ENCODE measurements at places on chromosomes 7 and 10. TPM values are rescaled to one million over a fixed set of nuclear protein-coding genes. Genes with fewer than 3 reads are reported as not detected.

The MACC1 gene
- total RNA-seq, result 0.86 TPM

The PLEKHA1 gene
- total RNA-seq, result 16.8 TPM

The ATP6V0A4 gene
- not detected for total RNA-seq

The SPDYE8 gene
- not detected for total RNA-seq

GRCh38 chr10:3398825-3399646, 226.5 kb upstream of the PITRM1 start:
- no peak for DNase-seq

DNA sequence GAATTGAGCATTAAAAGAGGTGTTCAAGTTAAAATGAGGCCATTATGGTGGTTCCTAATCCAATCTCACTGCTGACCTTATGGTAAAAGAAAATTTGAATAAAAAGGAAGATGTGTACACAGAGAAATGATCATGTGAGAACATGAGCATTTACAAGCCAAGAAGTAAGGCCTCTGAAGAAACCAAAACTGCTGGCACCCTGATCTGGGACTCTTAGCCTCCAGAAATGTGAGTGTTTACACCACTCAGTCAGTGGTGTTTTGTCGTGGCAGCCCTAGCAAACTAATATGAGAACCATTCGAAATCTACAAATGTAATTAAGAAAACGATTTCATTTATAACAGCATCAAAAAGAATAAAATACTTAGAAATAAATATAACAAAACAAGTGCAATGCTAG, 6.8 kb upstream of the PLXDC2 start:
- DNase-seq, result no peak

DNA sequence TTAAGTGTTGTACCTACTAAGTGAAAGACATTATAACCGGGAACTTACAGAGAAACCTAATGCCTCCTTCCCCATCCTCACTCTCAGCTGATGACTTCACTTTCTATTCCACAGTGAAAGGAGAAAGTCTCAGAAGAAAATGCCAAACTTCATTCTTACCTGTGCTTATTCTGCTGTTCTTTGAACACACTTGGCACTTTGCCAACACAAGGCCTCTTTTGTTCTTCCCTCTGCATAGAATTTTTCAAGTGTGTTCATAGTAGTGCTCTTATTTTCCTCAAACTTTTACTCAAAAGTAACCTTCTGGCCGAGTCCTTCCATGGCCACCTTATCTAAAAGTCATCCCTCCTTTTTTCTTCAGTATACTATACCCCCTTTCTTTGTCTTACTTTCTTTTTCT, 59.4 kb upstream of the ETV1 start:
- no peak for DNase-seq

DNA sequence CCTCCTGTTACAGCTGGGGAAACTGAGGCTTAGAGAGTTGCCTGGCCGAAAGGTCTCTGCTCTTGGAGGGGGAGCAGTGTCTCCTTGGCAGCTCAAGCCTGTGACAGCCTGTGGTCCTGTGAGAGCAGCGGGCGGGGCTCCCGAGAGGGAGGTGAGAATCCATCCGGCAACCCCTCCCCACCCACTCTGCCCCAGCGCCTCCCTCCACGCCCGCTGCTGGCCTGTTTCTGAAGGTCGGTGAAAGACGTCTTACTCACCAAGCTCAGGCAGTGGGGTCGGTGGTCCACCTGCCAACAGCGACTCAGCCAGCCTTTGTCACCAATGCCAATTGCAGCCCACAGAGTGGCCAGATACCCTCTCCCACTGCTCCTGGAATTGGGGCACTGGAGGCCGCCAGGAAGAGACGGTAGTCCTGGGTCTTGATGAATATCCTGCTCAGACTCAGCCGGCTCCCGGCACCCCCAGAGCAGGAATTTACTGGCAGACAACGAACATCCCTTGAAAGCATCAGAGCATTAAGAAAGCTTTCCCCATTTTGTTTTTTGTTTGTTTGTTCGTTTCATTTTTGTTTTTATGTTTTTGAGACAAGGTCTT, 7.4 kb upstream of the TTYH3 start:
- no peak for DNase-seq

DNA sequence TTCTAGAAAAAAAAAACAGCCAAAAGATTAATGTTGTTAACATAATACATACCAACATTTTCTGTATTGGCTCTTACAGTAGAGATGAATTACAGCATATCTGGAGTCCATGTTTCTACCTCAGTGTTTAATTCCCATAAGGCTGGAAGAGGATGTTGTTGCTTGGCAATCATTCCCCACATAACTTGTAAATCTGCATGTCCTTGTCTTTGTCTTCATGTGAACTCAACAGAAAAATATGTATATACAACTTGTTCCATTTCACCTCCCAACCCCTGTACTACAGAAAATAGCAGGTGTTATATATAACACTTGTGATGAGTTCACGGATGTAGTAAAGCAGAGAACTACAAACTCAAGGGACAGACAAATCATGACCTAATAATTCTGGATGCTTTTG, 160.9 kb upstream of the SEMA3C start:
- no peak for DNase-seq

- no peak for DNase-seq
These were observed 32.3 kb downstream of the AGR3 start for GRCh38 chr7:16849296-16850148.

GRCh38 chr10:104907521-104907920, 266.4 kb downstream of the SORCS3 start:
- DNase-seq, result no peak

DNA sequence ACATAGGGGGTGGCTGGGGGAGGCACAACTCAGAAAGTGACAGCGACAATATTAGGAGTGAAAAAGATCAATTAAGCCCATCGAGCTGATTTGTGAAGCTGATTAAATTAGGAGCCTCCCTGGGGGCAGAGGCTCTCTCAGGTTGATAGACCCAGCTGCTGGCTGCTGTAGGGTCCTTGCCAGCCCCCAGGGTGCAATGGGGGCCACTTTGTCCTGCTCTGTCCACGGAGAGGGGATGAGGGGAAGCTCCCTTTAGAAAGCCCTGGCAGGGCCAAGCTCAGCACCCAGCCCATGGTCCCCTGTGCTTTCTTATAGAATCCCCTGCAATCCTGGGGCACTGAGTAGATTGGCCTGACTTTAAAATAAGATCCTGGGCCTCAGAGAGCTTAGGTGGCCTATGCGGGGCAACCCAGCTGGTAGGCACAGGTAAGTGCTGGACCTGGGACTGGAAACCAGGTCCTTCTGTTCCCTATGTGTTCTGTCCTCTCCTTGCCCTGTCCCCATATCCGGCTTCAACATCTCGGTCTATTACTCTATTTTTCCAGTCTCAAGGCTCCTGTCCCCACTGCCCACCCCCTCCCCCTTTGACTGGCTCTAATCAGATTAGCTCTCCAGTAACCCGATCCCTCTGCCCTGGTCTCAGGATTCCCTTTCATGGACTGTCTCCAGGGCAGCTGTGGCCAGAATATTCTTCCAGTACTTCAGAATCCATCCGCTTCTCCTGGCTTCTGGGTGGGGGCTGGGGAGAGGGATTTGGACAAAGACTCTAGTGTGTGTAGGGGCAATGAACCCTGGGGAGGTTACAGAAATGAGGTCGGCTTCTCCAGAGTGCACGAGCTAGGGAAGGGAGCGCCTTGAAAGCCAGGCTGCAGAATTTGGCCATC, 259.6 kb downstream of the RPS24 start:
- DNase-seq, result no peak

DNA sequence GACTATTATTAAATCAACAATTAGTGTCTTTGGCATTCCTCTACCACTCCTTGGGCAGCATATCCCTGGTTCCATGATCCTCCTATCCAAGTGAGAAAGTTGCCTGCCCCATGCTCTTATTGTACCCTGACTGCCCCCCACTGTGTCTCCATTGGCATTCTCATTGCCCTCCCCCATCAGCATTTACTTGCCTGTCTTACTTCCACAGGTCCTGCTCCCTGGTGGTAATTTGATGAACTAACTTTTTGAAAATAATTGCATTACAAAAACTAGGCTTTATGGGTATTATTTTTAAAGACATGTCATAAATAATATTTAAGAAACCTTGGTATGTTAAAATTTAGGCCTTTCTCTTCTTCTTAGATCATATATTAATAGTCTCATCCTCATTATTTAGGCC, 346.4 kb downstream of the PCLO start:
- DNase-seq, result no peak

- DNase-seq, result no peak
These were observed 189.2 kb upstream of the PODXL start for GRCh38 chr7:131745390-131746248.

DNA sequence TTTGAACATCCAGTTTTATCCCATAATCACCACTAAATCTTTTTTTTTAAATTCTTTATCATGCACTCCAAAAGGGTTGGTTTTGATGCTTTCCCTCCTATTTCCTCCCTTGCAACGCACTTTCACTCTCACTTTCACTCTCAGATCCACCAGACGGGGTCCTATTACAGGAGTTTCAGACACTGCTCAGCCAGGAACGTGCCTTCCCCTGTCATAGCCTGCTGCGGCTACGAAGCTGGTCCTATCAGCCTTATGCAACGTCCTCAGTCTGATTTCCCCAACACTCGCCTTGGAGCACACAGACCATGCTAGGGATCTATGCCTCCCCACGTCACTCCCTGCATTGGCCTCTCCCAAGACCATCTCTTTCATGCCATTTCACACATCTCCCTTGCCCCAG, 23.4 kb downstream of the ZPBP start:
- DNase-seq, result peak; percentile 21

DNA sequence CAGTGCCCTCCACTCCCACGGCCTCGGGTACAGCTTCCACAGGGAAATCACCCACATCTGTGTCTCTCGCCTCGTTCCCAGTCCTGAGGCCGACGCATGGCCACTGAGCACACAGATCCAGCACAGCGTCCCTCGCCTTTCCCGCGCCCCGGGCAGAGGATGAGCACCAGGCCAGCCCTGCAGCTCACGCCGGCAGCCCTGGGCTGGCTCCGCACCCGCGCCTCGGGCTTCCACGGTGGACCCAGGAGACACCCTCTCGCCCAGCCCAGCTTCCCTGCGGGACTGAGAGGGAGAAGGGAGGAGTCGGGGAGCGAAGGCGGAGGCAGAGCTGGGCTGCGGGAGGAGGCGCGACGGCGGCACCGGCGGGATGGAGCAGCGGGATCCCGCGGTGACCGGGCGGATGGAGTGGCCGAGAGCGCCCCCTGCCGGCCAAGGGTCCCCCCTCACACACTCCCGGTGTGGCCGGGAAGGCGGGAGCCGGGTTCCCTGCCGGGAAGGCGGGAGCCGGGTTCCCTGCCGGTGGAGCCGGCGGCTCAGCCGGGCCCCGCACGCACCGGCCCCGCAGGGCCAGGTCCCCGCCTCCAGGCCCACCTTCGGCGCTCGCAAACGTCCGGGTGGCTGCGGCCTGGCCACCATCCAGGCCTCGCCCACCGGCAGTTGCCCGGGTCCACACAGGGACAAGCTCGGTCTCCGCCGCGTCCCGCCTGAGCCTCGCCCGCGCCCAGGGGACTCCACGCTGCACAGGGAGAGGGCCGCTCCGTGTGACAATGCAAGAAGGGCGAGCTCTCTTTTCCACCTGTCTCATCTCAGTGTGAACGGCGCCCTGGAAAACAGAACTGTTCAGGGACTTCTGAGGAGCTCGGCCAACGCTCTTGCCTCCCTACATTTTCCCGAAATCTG, 110.3 kb upstream of the LANCL2 start:
- peak; percentile 58 for DNase-seq

GRCh38 chr7:125126376-125126775, 196.8 kb upstream of the POT1 start:
- no peak for DNase-seq

DNA sequence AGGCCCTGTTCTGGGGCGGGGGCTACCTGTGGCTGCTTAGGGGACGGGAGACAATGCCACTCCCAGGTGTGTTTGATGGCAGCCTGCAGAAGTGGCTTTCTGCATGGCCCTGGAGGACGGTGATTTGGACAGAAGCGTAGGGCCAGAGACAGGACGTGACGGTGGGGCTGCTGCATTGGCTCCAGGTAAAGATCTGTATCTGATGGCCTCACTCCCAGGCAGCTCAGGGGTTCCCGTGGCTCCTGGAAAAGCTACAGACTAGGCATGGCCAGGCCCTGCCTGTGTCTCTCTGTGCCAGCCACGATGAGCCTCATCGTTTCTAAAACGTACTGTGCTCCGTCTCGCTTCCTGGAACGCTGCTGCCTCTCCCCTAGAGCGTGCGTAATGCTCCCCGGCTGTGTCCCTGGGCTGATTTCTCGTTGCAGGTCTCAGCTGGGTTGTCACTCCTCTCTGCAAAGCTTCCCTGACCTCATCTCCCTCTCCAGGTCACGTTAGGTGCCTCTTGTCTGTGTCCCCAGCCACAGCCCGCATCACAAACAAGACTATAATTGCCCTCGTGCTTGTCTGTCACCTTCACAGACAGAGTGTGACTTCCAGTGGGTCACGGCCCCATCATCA, 12.6 kb downstream of the GTF2IRD1 start:
- no peak for DNase-seq

DNA sequence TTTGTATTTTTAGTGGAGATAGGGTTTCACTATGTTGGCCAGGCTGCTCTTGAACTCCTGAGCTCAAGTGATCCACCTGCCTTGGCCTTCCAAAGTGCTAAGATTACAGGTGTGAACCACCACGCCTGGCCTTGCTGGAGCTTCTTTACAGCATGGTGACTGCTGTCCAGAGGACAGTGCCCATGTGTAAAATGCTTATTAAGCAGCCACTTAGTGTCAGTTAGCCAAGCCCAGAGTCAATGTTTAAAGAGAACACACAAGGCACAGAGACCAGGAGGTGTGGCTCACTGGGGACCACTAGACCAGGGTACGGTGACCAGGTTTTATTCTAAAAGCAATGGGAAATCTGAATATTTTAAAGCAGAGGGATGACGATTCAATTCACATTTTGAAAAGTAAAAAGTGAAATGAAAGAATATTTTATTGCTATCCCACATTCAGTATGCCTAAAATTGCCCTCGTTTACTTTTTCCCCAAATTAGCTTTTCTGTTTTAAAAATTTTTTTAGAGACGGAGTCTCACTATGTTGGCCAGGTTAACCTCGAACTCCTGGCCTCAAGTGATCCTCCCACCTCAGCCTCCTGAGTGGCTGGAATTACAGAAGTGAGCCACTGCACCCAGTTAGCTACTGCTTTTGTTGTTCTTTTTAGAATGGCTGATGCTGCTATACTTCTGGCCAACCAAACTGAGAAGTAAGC, 172.8 kb downstream of the NRP1 start:
- no peak for DNase-seq

- DNase-seq, result no peak
These were observed 31.4 kb downstream of the FEZF1 start for GRCh38 chr7:122273117-122273516.

Measured in CD8-positive, alpha-beta memory T cell (primary cell).